Endothelial cell of umbilical vein (primary cell): ENCODE measurements at places on chromosomes 2 and 18. TPM values are rescaled to one million over a fixed set of nuclear protein-coding genes. Genes with fewer than 3 reads are reported as not detected.

Gene CMPK2
- 0.69 and 0.81 TPM in 2 replicates for total RNA-seq

Gene EEF1B2
- 558 and 576 TPM in 2 replicates for total RNA-seq

Gene PSD4
- 0.09 and 0.24 TPM in 2 replicates for total RNA-seq

DNA sequence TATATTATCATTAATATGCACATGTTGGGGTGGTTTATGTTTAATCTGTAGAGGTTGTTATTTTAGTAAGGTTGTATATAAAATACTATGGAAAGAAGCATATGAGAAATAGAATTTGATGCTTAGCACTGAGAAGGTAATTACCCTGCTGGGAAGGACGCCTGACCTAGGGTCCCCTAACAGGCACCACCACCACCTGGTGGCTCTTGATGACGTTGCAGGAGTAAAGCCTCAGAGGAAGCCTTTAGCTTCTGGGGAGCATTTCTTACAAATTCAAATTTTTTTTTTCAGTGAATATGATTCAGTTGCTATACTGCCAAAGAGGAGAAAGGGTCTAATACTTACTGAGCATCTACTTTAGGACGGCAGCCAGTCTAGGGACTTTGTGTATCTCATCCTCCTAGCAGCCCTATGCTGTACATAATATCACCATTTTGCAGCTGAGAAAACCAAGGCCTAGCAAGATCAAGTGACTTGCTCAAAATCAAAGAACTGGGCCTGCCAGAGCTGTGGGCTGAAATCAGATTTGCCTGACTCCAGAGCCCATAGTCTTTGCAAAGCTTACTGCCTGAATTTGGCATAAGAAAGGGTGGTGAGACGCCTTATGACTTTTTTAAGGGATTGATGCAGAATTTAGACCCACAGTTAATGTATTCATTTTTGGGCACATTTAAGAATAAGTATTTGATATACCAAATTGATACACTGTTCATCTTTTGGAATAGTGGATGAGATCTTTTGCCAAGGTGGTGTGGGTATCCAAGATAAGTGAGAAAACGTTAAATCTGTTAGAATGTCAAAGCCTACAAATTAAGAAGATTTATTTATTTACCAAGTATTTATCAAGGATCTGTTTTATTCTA lies 78.8 kb upstream of the GAREM1 start:
- no peaks in the 10 kb centered on the region for H3K4me1 ChIP-seq
- H3K27ac ChIP-seq: no peak overlapping the region
- no peaks in the 10 kb centered on the region for H3K36me3 ChIP-seq
- peak; percentile 40 for DNase-seq
- H3K4me3 ChIP-seq: no peak overlapping the region

Gene TBR1
- total RNA-seq: 0.09 and 0.11 TPM in 2 replicates

DNA sequence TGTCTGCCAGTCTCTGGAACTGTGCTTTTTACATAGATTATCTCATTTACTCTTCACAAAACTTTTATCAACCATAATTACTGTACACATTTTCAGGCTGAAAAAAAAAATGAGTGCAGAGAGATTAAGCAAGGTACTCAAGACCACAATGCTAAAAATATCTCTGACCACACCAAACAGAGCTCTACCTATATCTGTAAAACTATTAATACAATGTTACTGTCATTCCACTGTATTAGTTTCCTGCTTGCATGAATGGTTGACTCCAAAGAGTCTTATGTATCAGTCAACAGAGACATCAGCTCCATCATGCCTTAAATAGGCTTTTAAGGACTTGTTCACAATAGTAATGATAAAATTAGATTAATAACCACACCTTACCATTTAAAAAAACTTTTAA lies 134.7 kb upstream of the CCDC150 start:
- peaks cover 6% of the 10 kb centered on the region for H3K27me3 ChIP-seq
- H3K4me1 ChIP-seq: peaks cover 2% of the 10 kb centered on the region
- no peaks in the 10 kb centered on the region for H3K36me3 ChIP-seq
- no peak overlapping the region for H3K27ac ChIP-seq
- H3K4me3 ChIP-seq: no peak overlapping the region

DNA sequence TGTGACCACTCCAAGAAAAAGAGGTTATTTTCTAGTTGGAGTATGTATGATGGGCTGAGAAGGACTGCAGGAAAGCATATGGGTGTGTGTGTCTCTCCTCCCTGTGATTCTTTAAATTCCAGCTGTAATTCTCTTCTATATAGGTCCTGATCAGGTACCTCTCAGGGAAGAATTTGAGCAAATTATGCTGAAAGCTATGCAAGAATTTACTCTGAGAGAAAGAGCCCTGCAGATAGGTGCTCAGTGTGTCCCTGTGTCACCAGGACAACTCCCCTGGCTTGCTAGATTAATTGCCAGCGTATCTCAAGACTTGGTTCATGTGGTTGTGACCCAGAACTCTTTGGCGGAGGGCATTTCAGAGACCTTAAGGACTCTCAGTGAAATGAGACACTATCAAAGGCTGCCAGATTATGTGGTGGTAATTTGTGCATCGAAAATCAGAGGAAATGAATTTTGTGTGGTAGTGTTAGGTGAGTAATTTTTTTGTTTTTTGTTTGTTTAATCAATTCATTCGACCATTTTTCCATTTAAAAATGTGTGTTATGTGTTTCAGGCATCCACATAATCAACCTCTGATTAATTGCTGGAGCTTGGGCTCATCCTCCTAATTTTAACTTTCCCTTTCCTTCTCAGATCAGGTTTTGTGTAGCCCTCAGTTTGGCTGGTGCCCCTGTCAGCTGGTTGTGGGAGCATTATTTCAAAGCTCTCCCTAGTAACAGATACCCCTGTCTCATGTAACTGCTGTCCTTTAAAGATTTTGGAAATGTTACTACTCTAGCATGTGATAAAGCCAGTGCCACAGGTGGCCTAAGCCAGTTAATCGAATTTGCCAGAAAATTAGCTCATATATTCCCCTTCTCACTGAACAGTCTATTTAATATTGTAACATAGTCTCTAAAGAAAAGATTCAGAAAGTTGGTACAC lies 150.9 kb downstream of the ESCO1 start:
- no peak overlapping the region for H3K27ac ChIP-seq
- no peak for DNase-seq
- H3K36me3 ChIP-seq: no peaks in the 10 kb centered on the region
- no peaks in the 10 kb centered on the region for H3K27me3 ChIP-seq
- no peak overlapping the region for H3K4me3 ChIP-seq

Gene EPG5
- total RNA-seq: 20.6 and 25.6 TPM in 2 replicates

- no peak overlapping the region for H3K27ac ChIP-seq
- peaks cover 10% of the 10 kb centered on the region for H3K4me1 ChIP-seq
- H3K27me3 ChIP-seq: no peaks in the 10 kb centered on the region
- H3K36me3 ChIP-seq: no peaks in the 10 kb centered on the region
- H3K4me3 ChIP-seq: no peak overlapping the region
- no peak for DNase-seq
These were observed 726.4 kb upstream of the CDH2 start for GRCh38 chr18:28903306-28903705.

GRCh38 chr2:231732604-231733003 lies 24.3 kb downstream of the PTMA start:
- no peaks in the 10 kb centered on the region for H3K4me1 ChIP-seq
- H3K4me3 ChIP-seq: no peak overlapping the region
- H3K36me3 ChIP-seq: no peaks in the 10 kb centered on the region
- no peak for DNase-seq
- H3K27me3 ChIP-seq: no peaks in the 10 kb centered on the region
- no peak overlapping the region for H3K27ac ChIP-seq

DNA sequence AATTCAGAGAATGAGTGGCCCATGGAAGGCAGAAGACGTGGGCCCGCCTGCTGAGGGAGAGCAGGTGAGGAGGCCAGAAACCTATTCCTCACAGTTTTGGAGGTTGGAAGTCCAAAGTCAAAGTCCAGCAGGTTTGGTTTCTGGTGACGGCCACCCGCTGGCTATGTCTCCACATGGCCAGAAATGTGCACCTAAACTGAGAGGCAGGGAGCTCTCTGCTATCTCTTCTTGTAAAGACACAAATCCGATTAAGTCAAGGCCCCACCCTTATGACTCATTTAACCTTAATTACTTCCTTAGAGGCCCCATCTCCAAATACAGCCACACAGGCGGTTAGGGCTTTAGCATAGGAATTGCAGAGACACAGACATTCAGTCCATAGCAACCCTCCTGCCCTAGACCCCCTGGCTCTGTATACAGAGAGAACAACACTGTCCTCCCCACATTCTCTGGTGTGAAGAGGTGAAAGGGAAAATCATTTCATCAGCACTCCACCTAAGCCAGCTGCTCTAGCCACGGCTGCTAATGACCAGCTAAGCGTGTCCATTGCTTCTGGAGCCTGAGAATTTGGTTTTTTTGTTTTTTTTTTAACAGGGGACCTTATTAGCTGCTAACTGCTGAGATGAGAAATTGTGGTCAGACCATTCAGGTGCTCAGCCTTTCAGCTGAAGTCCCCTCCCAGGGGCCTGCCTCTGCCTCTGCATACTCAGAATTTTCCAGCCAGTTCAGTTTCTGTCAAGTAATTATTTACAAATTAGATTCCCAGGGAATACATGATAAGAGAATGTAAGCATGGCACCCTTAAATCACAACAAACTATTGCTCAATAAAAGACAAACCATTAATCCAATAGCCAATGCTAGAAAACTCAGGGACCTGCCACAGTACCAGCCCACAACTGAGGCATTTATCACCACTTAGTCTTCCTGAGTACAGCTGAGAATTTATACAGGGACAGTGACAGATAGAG lies 368.7 kb upstream of the ID2 start:
- H3K27me3 ChIP-seq: no peaks in the 10 kb centered on the region
- DNase-seq: no peak
- H3K36me3 ChIP-seq: no peaks in the 10 kb centered on the region
- H3K4me1 ChIP-seq: no peaks in the 10 kb centered on the region
- H3K4me3 ChIP-seq: no peak overlapping the region
